ENCODE measurements at places on chromosomes 6 and 20. TPM values are rescaled to one million over a fixed set of nuclear protein-coding genes. Genes with fewer than 3 reads are reported as not detected.

Gene PPIL4
- 18.6 TPM for total RNA-seq

Gene PROKR2
- not detected for total RNA-seq

Gene GSTA4
- 10.1 TPM for total RNA-seq

Gene ATXN1
- total RNA-seq = 40.2 TPM

Gene RAD21L1
- not detected for total RNA-seq

Gene ULBP1
- 0.16 TPM for total RNA-seq

Gene ID4
- total RNA-seq = 6.8 TPM

Gene NHLRC1
- total RNA-seq = 1.6 TPM

Gene CYP21A2
- total RNA-seq = 2.0 TPM

Gene SLA2
- 0.27 TPM for total RNA-seq

Gene TP53TG5
- total RNA-seq = 2.2 TPM

Gene SYNGAP1
- 9.0 TPM for total RNA-seq

Gene ZBTB12
- total RNA-seq = 5.2 TPM

Gene MUC22
- not detected for total RNA-seq

Gene PLAGL1
- total RNA-seq = 13.0 TPM

Measured in cardiac septum (tissue), 1 donor.